ENCODE measurements at places on chromosomes 6 and 20.
A peak's percentile ranks its signal among the peaks of the same experiment; 100 is the strongest.

DNA sequence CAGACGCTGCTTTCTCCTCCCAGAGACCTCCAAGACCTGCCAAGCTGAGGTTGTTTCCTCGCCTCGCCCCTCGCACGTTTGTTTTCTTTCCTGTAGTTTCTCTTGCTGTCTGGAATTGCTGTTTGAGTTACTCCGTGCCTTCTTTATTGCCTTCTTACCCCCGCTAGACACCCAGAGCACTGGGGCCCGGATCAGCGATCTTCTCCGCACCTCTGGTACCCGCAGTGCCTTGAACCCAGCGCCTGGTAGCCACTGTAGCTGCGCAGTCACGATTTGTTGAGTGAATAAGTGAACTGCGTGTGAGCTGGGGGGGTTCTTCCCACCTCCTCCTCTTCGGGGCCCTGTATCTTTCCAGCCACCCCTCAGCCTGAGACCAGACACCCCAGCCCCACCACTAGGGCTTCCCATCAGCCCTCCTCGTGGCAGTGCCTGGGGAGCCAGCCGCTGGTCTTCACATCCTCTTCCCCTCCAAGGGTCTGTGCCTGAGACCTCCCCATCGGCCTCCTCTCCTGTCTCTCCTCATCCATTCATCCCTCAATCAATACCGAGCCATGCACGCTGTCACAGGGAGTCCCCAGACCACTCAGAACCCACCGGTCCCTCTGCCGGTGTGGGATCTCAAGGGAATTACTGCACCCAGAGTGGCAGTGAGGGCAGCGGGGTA is 849 bp upstream of the BMP7 start:
- no peak for DNase-seq

GRCh38 chr6:148001844-148002642 is 340.6 kb upstream of the SASH1 start:
- peak; percentile 55 for DNase-seq

DNA sequence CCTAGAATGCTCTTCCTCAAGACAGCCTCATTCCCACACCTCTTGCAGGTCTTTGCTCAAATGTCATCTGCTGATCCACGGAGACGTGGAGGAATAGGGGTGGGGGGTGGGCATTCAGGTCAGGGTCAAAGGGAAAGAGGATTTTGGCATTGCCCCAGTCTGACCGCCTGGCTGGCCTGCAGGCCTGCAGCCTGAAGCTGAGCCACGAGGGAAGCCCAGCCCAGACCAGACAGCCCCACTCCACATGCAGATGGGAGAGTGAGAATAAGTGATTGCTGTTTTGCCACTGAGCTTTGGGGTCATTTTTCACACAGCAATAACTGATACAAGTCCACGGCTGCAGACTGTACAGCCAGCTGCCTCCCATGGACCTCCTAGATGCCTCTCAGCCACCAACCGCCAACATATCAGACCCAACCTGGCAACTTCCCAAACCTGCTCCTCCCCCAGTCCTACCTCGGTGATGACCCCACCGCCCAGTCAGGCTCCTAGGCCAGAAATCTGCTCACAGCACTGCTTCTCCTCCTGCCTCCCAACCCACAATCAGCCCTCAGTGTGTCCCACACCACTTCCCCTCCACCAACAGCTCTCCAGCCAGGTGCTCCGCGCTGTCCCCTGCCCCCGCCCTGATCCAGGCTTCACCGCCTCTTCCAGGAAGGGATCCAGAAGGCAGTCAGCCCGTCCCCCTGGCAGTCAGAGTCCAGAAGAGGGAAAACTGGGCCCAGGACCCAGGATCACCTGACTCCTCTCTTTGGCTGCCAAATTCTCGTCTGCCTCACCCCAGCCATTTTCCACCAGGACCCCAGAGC is 14.0 kb downstream of the KIAA1755 start:
- no peak for DNase-seq

DNA sequence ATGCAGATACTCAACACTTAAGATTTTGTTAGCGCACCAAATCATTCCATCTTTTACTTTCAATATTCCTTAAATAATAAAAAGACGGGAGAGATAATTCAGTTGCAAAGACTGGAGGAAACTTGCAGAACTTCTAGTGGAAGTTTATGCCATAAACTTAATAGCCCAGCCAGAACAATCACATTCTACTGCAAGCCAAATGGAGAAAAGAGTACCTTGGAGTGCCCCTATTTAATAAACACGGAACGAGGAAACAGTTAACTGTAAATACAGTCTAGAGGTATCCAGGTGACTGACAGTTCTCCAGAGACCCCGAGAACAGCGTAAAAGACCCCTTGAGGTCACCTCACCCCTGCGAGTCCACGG is 635 bp downstream of the SLC35B3 start:
- DNase-seq = no peak

GRCh38 chr6:80433010-80433672 is 326.7 kb downstream of the BCKDHB start:
- no peak for DNase-seq

DNA sequence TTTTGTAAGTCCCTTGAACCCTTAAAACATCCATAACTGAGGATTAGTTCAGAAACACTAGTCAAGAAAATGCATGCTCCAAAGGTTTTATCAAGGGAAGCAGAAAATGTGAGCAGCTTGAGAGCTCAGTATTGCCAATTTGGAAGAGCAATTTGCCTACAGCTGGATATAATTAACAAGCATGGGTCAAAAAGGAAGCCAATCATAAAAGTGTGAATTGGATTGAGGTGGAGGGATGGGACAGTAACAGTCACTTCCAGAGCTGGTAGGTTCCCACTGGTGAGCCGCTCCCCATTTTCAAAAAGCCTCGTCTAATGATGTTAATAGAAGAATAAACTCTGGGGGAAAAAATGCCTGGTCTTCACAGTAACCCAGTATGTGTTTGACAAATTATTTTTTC is 5.0 kb upstream of the PTPRK start:
- DNase-seq = no peak

- DNase-seq = no peak
These were observed 21.6 kb downstream of the C6orf163 start for GRCh38 chr6:87366072-87366827.

DNA sequence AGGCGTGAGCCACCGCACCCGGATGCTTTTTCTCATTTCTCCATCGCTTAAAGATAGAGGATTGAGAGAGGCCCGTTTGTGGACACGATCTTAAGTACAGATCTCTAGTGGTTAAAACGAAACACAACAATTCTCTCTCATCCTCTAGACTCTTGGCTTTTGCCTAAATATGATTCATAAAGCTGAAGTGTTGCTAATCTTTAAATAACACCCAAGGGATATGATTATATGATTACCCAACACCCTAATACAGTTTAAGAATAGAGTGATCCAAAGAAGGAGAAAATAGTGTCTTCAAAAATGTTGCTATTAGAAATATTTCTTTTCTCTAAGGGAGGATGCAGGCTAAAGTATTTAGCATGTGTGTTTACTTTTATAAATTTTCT is 50.4 kb downstream of the MTHFD1L start:
- DNase-seq = no peak
